ENCODE measurements at places on chromosomes 2 and 18. TPM values are rescaled to one million over a fixed set of nuclear protein-coding genes. Genes with fewer than 3 reads are reported as not detected.
A peak's percentile ranks its signal among the peaks of the same experiment; 100 is the strongest.

- peak; percentile 51 for DNase-seq
Measured at GRCh38 chr2:195318440-195319111, 338.4 kb upstream of the SLC39A10 start.

The GULP1 gene
- 144 TPM for total RNA-seq

DNA sequence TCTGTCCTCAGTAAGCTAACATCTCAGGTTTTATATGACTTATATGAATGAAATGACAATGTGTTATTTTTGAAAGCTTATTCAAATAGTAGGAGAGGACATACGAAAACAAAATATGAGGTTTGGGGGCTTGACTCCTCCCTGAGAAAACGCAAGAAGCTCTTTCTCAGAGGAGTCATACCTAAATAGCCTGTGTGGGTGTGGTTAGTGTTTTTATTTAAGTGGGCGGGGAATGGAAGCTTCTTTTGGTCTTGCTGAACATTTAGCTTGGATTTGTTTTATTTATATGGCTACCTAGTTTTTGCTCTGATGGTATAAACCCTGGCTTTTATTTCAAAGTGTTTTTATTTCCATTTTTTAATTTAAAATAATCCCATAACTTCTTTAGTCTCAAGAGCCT is 72.1 kb upstream of the DSG1 start:
- no peak for DNase-seq

The ABCG5 gene
- total RNA-seq = 0.14 TPM

DNA sequence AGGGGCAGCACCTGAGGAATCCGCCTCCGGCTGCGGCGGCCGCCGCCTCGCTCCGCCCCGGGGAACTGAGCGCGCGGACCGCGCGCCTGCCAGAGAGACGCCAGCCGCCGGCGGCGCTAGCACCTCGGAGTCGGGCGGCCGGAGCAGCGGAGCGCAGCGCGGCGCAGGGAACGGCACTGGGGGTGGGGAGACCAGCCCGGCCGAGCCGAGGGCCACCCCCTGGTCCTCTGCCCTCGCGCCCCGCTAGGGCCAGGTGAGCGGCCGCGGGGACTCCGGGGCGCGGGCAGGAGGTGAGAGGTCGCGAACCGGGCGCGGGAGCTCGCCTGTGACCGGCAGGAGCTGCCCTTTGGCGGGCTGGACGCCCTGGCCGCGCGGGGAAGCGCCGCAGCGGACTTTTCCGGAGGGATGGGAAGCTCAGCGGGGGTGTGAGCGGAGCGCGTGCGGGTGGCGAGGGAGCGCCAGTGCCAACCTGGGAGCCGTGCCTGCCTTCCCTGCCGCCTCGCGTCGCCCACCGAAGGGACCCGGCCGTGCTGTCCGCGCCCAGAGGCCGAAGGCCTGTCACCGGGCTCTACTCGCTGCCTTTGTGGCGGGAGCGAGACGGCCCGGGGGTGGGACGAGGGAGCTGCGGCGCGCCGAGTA is at the start of gene GREB1L:
Gene GREB1L, plus strand, starts transcription at position 92 of the 639 bp plus-strand sequence. CDS start 141,287 bp downstream, outside the sequence.
- DNase-seq = peak; percentile 63

The DQX1 gene
- total RNA-seq = not detected

DNA sequence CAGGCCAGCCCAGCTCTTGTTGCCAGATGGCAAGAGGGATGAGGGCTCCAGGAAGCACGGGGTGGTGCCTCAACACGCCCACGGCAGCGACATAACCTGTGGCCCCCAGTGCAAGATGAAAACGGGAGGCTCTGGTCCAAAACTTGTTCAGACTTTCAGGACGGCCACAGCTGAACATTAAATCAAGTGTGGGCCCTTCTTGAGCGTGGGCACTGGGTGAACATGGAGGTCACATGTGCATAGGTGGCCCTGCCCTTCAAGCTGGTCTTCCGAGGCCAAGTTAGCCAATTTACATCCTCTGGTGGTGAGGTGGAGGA is 77.5 kb downstream of the NDUFA10 start:
- no peak for DNase-seq

The TUBA3E gene
- not detected for total RNA-seq
